Karpas-422 (cell line): ENCODE measurements at places on chromosomes 5 and 9. TPM values are rescaled to one million over a fixed set of nuclear protein-coding genes. Genes with fewer than 3 reads are reported as not detected.

GRCh38 chr5:124071039-124071438, 559.1 kb downstream of the CSNK1G3 start:
- DNase-seq: no peak

DNA sequence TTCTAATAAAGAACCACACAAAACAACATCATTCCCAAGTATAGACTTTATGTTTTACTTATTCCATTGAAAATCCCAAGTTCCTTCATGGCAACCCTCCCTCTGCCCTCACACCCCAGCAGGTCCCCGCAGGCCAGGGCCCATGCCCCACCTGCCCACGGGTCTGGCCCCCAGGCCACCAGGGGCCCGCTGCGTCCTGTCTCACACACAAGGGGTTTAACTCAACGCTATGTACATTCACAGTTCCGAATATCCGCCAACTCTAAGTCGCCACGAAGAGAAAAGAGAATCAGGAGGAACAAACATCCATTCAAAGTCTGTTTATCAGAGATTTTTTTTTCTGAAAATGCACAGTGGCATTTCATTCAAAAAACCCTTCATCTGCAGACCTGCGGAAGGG, 16.2 kb upstream of the SLC6A3 start:
- DNase-seq: no peak

GRCh38 chr5:158406884-158407823, 548.2 kb upstream of the CLINT1 start:
- DNase-seq: no peak

DNA sequence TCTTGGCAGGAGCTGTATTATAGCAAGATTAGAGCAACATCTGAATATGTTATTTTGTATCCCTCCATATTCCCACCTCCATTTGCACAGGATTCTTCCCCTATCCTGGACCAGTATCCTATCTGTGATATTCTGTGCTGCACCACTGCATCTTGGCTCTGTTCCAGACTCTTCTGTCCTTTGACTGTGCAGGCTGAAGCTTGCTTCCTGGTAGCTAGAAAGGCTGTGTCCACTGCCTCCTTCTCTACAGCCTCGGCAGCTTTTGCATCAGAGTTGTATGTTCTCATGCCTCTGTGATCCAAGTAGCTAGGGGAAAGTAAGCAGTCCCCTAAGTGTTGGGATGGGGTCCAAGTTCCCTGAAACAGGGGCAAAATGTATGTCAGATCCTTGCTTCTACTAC, 104.1 kb downstream of the GAS1 start:
- no peak for DNase-seq

DNA sequence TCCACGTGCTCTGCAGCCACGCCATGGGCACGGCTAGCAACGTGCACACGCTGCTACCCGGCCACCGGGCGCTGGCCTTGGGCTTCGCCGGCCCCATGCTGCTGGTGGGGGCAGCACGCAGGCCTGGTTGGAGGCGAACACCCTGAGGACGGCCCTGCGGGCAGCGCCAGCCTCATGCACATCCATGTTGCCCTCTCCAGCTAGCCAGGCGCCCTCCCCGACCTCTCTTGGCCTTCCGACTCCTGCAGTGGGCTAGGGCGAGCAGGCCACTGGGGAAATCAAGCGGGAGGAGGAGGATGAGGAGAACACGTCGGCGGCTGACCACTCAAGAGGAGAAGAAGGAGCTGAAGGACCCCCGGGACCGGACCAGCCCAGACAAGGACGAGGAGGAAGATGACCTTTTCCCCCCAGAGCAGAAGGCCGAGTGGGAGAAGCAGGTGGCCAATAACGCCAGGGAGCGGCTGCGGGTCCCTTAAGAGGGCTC, 73.3 kb downstream of the INSL6 start:
- no peak for DNase-seq

The SLC36A3 gene
- not detected in 2 replicates for total RNA-seq

DNA sequence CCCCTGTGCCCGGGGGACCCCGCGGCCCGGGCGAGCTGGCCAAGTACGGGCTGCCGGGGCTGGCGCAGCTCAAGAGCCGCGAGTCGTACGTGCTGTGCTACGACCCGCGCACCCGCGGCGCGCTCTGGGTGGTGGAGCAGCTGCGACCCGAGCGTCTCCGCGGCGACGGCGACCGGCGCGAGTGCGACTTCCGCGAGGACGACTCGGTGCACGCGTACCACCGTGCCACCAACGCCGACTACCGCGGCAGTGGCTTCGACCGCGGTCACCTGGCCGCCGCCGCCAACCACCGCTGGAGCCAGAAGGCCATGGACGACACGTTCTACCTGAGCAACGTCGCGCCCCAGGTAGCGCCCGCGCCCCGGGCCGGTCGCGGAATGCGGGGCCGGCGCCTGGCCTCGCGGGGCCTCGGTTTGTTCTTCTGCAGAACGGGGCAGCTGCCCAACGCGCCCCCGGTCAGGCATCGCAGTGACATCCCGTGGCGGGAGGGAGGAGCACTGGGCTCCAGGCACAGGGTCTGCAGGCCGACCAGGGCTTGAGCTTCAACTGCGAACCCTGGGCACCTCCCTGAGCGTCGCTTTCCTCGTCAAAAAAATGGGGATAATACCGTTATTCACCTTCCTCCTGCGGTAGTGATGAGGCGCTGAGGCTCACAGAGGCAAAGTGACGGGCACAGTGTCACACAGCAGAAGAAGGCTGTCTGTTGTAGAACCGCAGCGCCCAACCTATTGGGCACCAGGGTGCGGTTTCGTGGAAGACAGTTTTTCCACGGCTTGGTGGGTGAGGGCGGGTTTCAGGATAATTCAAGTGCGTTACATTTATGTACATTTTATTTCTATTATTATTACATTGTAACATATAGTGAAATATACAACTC, 777 bp downstream of the ENDOG start:
- DNase-seq: peak; percentile 82

DNA sequence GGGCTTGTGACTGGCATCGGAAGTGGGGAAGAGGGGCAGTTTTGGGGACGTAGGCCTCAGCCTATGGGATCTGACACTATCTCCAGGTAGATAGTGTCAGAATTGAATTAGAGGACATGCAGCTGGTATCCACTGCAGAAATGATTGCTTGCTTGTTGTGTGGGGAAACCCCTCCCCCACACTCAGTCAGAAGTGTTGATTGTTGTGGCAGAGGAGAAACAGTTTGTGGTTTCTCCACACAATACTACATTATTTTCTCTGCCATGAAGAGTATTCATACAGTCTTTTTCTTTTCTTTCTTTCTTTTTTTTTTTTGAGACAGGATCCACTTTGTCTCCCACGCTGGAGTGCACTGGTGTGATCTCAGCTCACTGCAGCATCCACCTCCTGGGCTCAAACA, 113.9 kb downstream of the ARRDC3 start:
- DNase-seq: no peak

The PPP3R2 gene
- not detected in 2 replicates for total RNA-seq

GRCh38 chr5:7991125-7991821, 122.3 kb downstream of the MTRR start:
- DNase-seq: peak; percentile 65

The OTULINL gene
- total RNA-seq: not detected in 2 replicates

- DNase-seq: no peak
Measured at GRCh38 chr9:99244344-99245260, 22.5 kb downstream of the SEC61B start.

DNA sequence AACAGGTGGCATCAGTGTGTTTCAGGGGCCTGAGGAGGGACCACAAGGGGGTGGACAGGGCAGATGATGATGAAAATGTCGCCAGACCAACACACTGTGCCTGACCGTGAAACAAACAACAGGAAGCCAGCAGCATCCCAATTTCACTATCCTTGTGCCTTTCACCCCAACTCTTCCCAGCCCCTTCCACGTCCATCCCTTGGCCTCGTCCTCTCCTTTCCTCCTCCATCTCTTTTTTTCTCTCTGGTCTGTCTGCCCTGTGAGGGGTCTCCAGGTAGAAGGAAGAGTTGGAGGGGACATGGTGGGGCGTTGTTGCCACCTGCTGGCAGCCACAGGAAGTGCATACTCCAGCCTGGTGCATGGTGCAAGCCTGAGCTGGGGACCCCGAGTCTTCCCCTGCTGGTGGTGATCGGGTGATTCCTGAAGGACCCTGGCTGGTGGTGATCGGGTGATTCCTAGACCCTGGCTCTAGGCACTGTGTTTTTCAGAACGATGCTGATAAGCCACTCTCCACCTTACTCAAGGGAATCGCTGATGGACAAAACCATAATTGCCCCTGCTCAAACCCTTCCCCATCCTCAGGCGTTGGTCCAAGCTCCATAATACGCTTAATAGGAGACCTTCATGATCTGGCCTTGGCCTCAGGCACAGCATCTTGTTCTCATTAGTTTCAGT, 21.7 kb upstream of the NSD1 start:
- DNase-seq: peak; percentile 87

DNA sequence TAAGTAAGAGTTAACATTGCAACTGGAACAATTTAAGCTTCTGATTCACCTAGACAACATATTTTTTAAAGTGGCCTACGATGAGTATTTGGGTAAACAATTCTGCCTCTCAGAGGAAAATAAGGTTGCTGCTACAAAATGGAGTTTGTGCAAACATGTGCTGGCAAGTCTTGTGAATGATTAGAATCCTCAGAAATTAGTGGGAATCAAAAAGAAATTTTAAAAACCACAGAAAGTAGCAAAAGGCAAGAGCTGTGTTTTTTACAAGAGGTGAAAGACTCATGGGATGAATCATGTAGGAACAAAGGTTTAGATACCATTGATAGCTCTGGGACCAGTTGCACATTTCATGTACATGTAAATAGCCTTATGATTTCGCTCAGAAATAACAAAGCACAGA, 561.6 kb downstream of the TAF11L14 start:
- no peak for DNase-seq

DNA sequence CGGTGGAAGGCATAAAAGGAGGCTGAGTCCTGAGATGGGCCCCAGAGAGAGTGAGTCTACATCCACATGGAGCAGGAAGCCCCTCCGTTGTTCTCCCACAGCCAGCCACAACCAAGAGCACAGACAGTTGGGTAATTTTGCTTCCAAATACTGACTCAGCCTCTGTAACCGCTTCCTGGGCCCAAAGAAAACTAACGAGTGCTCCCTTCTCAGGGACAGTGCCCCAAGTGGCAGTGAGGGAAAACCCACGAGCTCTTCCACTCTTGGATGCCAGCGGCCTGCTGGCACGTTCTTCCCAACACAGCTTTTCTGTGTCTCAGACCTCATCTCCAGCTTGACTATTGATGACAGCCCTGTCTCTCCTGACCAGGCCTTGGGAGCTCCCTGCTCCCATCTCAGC, 207.6 kb downstream of the FSTL4 start:
- no peak for DNase-seq

The NRG2 gene
- not detected in 2 replicates for total RNA-seq

- no peak for DNase-seq
Measured at GRCh38 chr9:107688728-107689127, 199.2 kb upstream of the KLF4 start.

GRCh38 chr5:160152287-160152686, 33.0 kb upstream of the PWWP2A start:
- no peak for DNase-seq

The CARD9 gene
- 1.3 and 2.9 TPM in 2 replicates for total RNA-seq

GRCh38 chr9:37410969-37411785, 11.3 kb upstream of the GRHPR start:
- peak; percentile 94 for DNase-seq

- DNase-seq: no peak
Measured at GRCh38 chr9:86500667-86501435, 146.6 kb upstream of the TUT7 start.

The SYNPO gene
- not detected in 2 replicates for total RNA-seq

The RNF208 gene
- 0.26 and 0.36 TPM in 2 replicates for total RNA-seq

DNA sequence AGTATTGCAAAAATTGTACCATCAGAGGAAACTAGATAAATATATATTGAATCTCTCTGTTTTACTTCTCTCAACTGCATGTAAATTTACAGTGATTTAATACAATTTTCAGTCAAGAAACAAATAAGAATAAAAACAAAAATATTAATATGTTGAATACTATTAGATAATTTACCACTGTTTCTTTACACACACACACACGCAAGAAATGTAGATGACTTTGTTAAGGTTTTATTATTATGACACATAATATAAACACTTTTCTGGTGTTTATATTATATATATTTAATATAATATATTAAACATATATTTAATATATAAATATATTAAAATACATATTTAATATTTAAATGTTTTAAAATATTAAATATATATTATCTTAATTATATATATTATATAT, 814.3 kb upstream of the CDH10 start:
- DNase-seq: no peak

DNA sequence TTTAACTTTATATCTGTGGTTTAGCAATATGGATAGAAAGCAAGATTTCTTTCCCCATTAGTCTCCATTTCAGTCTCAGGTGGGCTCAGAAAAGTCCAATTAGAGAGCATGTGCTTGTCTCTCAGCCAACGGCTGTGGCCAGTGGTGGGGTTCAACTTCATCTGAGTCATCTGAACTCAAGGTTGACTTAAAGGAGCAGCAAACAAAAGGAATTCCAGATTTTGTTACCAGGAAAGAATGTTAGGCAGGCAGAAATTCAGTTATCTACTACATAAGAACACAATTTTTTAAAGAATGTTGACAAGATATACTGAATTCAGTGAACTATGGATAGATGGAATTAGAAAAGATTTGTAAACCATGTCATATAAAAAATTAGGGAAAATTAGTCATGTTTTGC, 784.1 kb downstream of the MAT2B start:
- DNase-seq: no peak

DNA sequence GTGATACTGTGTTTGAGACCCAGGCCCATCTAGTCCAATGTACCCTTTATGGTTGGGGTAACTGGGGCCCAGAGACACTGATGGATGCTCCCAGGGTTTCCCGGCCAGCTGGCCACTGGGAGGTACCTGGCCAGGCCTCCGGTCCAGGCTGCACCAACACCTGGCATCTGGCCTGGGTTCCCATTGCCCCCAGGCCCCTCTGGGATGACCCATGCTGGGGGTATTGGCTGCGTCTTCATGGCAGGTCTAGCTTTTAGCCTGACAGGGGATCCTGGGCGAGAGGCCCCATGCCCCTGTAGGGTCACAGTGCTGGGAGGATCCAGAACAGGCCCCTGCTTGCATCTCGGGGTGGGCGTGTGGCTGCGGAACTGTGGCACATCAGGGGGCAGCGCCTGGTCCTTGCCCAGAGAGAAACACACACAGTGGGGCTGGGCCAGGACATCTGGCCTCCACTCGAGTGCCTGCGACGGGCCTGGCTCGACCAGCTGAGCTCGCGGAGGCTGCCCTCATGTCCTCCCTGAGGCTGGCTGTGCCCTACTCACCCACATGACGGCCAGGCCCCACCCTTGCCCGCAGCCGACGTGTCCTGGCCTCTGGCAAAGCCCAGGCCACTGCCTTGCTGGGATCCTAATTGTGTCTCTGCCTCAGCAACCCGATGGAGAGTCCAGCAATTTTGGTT, 21.5 kb upstream of the COL5A1 start:
- no peak for DNase-seq

DNA sequence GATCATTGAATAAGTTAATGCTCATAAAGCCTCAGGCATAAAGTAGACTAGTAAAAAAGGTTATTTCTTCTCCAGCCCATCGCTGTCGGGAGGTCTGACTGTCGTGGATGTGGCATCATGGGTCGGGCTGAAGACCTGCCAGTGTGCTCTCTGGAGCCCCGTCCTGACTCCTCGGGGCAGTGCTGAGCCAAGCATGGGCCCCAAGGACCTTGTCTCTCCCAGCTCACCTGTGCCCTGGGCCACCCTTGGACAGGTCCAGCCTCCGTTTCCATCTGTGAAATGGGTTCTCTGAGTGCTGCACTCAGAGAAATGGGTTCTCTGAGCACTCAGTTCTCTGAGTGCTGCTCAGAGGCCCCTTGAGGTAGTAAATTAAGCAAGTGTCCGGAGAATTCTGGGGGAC, 269.0 kb downstream of the GADD45G start:
- no peak for DNase-seq
